ENCODE measurements at places on chromosomes 16 and 17.

DNA sequence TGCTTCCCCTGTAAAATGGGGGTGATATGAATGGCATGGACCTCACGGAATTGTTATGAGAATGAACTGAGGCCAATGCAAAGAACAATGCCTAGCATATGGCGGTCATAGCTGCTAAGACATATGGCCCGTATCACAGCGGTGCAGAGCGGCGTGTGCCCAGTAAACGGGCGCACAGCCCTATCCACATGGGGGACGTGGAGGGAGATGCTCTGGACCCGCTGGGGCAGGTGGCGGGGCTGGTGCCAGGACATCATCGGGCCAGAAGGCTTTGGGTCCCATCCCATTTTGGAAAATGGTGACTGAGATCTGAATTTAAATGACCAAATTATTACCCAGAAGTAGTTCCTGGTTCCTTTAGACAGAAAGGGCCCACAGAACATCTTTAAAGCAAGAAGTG, 18.5 kb upstream of the CPSF4L start:
- DNase-seq, result no peak

GRCh38 chr16:10065019-10065418, 117.2 kb downstream of the GRIN2A start:
- no peak for DNase-seq

- DNase-seq, result no peak
Measured at GRCh38 chr16:52069866-52070265, 477.1 kb downstream of the TOX3 start.

GRCh38 chr16:84821728-84822689, 2.2 kb downstream of the CRISPLD2 start:
- no peak for DNase-seq

DNA sequence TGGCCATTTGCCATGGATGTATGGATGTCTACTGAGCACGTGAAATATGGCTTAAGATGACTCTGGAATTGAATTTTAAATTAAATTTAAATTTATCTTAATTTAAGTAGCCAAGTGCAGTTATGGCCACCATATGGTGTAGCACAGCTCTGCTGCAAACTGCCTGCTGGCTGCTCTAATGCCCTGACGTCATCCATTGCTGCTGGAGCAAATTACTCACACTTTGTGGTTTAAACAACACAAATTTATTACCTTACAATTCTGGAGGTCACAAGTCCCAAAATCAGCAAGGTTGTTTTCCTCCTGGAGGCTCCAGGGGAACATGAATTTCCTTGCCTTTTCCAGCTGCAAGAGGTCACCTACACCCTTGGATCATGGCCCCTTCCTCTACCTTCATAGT, 679.3 kb upstream of the EEF2KMT start:
- no peak for DNase-seq

Data from CD4-positive, alpha-beta T cell treated with Interleukin-2 at 100 ng/mL for 4 hours (primary cell).